ENCODE measurements at places on chromosomes 16 and 17.
A peak's percentile ranks its signal among the peaks of the same experiment; 100 is the strongest.

GRCh38 chr16:89784406-89784805 lies 32.0 kb downstream of the FANCA start:
- DNase-seq = no peak

DNA sequence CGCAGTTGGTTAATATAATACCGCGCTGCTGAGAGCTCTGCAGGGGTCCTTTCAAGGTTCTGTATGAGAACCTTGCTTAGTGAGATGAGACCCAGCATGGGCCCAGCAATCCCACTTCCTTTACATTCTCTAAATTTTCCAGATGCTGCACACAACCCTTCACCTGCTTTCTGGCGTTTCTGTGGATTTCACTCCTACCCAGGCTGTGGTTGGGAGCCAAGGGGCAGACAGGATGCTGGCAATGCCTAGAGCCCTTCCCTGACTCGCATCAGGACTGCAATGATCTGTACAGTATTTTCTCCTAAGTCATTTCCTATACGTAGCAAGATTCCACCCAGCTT lies 10.1 kb upstream of the PIPOX start:
- no peak for DNase-seq

- DNase-seq = no peak
Observed at GRCh38 chr16:47029724-47030123, 56.2 kb upstream of the DNAJA2 start.

GRCh38 chr17:79547586-79547985 lies 63.3 kb downstream of the RBFOX3 start:
- no peak for DNase-seq

GRCh38 chr16:12900156-12900555 lies 1.2 kb upstream of the SHISA9 start:
- DNase-seq = no peak

DNA sequence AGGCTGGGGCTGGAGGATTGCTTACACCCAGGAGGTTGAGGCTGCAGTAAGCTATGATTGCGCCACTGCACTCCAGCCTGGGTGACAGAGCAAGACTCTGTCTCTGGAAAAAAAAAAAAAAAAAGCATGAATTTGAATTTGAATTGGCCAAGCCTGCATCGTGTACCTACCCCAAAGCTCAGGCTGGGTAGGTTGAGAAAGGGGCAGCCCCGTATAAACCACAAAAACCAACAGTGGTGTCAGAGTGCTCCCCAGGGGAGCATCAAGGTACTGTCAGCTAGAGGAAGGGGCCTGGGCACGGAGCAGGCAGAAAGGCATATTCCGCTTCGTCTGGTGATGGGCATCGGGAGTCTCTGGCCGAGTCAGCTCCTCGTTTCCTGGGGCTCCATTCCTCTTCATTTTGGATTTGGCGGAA lies 40.9 kb downstream of the RAP1GAP2 start:
- DNase-seq = no peak

DNA sequence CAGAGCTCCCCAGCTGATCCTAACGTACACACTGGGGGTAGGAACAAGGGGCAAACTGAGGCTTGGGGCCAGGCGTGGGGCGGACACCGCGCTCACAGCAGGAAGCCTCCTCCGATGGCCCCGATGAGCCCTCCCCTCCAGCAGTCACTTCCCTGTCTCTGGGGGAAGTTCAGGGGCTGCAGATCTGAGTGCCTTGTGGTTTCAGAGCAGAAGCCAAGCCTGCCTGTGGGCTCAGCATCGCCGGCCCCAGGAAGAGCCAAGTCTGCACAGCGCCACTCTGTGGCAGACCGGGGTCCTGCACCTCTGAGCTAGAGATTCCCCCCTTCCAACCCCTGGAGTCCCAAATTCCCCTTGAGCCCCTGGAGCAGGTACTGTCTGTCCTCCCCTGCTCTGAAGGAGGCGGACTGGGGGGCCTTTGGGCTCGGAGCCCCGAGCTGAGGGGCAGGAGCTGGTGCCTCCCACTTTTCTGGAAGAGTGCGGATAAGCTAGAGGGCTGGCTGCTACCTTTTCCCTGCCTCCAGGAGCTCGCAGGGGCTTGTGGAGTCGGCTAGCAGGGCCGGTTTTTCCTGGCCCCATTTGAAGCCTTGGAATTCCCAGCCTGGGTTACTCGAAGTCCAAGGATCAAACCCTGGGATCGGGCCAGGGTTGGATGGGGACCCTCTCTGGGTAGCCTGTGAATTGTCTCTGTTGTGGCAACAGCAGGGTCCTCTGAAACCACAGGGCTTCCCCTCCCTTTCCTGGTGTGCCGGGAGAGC lies 2.9 kb downstream of the GSE1 start:
- peak; percentile 59 for DNase-seq

- no peak for DNase-seq
Observed at GRCh38 chr17:41519501-41520224, 973 bp upstream of the KRT15 start.

DNA sequence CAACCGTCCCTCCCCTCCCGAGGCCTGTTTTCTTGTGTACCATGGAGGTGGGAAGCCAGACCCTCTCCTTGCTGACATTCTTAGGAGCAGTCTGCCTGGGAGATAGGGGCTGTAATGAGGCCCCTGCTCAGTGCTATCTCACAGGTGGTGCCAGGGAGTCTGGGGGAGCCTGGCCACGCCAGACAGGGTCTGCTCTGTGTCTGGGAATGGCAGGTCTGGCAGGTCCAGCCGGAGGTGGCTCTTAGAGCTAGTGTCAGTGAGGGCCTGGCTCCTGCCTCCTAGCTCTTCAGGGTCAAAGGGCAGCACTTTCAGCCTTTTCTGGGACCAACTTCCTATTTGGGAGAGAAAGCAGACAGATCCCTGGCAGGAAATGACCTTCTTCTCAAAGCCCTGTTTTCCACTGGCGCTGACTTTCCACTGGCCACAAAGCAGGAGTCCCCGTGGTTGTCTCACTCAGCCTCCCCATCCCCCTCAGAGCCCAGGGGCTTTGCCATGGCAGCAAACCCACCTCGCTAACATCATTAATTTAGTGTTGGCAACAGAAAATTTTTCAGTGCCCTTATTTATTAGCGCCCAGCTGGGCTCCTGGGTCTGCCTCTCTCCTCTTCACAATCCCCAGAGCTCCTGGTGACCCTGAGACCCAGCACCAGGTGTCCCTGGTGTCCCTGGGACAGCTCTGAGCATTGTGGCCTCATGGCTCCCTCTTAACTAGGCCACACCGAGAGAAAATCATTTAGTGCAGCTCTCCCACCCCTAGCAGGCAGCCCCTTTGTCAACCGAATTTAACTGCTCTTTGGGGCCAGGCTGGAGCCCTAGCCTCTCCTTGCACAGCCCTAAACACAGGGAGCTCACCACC lies 24.0 kb upstream of the DOK4 start:
- DNase-seq = no peak

DNA sequence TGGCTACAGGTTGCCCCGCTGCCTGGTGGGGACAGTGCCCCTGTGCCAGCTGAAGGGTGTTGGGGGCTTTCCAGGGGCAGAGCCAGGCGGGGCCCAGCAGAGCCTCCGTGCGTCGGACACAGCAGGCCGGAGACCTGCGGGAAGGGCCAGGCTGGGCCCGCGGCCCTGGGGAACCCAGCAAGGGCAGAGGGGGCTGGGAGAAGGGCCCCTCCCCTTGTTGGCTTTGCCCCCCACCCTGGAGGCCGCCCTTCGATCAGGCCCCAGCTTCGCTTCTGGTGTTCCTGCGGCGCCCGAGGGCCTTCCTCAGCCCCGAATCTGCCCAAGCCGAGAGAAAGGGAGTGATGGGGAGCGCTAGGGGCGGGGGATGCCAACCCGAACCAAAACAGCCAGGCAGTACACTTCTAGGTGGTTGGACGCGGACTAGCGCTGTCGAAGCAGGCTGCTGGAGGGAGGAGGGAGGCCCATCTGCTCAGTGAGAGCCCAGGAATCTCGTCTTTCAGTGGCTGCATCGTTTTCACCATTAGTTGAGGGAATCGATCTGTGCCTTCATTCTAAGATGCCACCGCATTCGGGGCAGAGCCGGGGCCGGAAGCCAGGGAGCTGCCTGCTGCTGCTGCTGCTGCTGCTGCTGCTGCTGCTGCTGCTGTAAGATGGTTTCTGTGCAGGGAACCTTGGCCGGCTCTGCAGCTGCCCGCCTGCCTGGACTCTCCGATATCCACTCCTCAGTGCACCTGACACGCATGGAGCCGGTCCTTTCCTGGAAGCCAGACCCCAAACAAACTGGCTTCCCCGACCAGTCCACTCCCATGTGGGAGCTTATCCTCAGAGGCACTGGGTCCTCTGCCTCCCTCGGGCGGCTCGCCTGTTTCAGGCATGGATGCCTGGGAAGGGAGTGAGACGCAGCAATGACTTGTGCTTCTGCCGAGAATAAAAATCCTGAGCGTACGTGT lies 1.7 kb downstream of the JPH3 start:
- no peak for DNase-seq

DNA sequence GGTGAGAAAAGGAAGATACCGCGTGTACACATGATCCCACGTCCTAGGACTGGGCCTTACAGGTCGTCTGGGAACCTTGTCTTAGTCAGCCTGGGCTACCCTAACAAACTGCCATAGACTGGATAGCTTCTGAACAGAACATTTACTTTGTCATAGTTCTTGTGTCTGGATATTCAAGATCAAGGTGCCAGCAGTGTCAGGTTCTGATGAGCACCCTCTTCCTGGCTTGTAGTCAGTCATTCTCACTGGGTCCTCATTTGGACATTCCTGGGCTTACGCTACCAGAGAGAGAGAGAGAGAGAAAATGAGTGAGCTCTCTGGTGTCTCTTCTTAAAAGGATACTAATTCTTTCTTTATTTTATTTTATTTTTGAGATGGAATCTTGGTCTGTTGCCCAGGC lies 685.8 kb upstream of the RBFOX1 start:
- no peak for DNase-seq

- no peak for DNase-seq
Observed at GRCh38 chr16:74649839-74650504, 16.7 kb downstream of the RFWD3 start.

GRCh38 chr17:67431249-67432015 lies 54.4 kb downstream of the PITPNC1 start:
- no peak for DNase-seq

GRCh38 chr17:75428543-75429469 lies 23.3 kb upstream of the GRB2 start:
- DNase-seq = no peak

- DNase-seq = no peak
Observed at GRCh38 chr16:30065943-30066760, 592 bp downstream of the ALDOA start.

GRCh38 chr17:51463353-51463752 lies 203.0 kb downstream of the UTP18 start:
- DNase-seq = no peak

DNA sequence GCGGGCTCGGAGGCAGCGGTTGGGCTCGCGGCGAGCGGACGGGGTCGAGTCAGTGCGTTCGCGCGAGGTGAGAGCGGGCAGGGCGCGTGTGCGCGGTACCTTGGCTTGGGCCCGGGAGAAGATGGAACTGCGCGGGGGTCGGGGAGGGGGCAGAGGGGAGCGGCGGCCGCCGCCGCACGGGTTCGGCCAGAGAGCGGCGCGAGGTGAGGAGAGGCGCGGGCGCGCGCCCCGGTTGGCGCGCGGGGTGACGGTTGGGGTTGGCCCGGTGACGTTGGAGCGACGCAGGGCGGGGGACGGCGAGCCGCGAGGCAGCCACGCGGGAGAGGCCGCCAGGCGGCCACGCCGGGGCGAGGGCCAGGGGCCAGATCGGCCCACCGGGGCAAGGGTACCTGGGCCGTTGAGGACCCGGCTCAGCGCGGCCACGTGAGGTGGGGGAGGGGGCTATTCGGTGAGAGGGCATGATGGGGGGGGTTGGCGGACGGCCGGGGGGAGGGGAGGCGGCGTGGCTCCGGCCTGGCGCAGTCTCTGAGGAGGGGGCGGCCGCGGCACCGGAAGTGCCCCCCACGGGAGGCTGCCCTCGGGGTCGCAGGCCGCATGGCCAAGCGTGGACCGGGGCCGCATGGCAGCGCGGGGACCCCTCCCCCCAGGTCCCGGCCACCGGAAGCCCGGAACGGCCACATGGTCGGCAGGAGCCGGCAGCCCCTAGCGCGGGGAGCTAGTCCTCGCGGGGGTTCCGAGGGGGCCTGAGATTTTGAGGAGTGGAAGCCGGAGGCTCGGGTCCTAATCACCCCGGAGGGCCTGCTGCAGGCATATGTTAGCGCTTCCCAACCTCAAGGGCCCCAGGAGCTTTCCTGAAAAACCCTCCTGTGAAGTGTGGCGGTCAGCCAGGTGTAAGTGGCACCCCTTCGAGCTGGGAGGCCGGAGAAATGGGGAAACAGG lies 527 bp downstream of the EIF5A start:
- no peak for DNase-seq

DNA sequence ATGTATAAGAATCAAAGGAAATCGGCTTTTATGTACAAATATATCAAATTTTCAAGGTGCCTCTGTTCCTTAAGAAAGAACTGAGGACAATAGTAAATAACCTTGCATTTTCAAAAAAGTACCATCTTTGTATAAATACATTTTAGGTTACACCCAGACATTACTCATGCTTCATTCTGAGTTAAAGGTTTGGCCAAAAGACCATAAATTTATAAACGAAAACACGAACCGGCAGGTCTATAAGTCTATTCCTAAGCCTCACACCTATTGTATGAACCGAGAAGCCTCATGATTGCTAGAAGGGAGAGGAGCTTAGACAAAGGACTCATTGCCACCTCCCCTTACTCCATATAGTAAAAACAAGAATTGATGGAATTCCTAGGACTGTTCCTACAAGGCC lies 94.6 kb upstream of the PSMD7 start:
- DNase-seq = no peak

Measured in anterior cingulate cortex (tissue), 58 donors.